A172 (cell line): ENCODE measurements at places on chromosomes 7 and 10. TPM values are rescaled to one million over a fixed set of nuclear protein-coding genes. Genes with fewer than 3 reads are reported as not detected.

- DNase-seq: no peak
Observed at GRCh38 chr7:114710499-114710898, 211.4 kb upstream of the MDFIC start.

DNA sequence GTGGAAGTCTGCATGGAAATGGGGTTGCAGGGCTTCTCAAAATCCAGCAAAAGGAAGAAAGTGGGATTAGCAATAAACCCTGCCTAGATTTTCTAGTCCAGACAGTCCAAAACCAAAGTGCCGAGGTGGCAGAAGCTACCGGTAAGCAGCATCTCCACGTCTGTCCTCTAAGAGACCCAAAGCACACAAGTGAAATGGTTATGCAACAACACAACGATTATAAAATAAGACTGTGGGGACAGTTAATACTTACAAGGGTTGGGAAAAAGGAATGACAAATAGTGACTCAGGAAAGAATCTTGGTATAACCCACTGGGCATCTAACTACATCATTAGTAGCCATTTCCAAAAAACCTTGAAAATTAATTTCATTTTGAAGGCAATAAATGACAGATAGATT is 24.7 kb downstream of the CREB3L2 start:
- no peak for DNase-seq

GRCh38 chr7:66013938-66014337 is 31.9 kb upstream of the GUSB start:
- DNase-seq: no peak

- DNase-seq: no peak
Observed at GRCh38 chr7:21367081-21367480, 60.8 kb upstream of the SP4 start.

Gene ATG9B
- total RNA-seq: not detected in 2 replicates

Gene MMP21
- not detected in 2 replicates for total RNA-seq
